T-helper 9 cell (primary cell): ENCODE measurements at places on chromosomes 2 and 18.

- no peak for DNase-seq
Observed at GRCh38 chr2:23595021-23595420, 210.0 kb downstream of the KLHL29 start.

- no peak for DNase-seq
Observed at GRCh38 chr2:171524018-171524401, 1.7 kb downstream of the CYBRD1 start.

GRCh38 chr2:63643486-63643885 lies 54.7 kb downstream of the MDH1 start:
- DNase-seq: no peak

GRCh38 chr2:132252191-132252893 lies 90.6 kb upstream of the ANKRD30BL start:
- no peak for DNase-seq

- no peak for DNase-seq
Observed at GRCh38 chr2:205409411-205409810, 272.9 kb upstream of the NRP2 start.

DNA sequence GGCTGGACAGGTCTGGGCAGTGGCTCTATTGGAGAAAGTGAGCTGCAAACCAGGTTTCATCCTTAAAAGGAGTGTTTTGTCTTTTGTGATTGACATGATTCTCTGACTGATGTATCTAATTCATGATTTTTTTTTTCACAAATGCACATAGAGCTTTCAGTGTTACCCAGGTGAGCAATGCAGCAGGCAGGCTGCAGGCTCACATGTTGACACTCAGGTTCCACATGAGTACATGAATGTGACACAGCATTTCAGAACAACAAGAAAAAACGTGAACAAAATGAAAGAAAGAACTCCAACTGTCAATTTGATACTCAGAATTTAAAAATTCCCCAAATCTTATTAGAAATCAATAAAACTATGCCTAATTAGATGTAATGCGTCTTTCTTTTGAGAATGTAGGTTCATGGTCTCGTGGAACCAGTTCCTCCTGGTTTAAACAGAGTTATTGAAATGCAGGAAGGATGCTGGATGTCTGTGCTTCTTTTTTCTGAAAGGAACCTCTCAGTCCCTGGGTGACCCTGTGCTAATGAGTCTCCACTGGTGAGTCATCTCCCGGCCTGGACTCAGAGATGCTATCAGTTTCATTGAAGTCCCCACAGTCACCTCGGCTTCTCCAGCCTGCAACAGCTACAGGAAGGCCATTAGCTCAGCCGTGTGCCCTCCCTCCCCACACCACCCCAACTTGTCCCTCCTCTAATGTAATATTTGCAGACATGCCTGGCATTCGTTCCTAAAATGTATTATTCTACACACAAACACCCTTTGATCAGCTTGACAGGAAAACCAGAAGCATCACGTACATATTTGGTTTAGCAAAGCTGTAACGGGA lies 430.4 kb downstream of the LPIN1 start:
- DNase-seq: no peak

DNA sequence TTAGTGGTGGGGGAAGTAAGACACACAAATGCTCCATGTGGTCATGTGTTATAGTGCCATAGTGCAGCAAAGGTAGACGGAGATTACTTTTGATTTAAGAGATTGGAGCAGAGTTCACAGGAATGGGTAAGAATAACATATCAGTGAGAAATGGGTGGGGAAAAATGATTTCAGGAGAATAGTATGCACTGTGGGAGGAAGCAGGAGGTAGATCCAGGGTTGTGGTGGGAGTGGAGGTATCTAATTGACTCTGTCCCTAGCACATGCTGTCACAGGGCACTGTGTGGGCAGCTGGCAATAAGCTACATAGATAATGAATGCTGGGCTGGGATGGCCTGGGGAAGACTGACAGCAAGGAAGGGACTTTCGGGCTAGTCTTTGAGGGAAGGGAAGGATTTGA lies 65.3 kb downstream of the STAT1 start:
- no peak for DNase-seq

GRCh38 chr2:231816327-231817026 lies 30.2 kb downstream of the COPS7B start:
- no peak for DNase-seq

DNA sequence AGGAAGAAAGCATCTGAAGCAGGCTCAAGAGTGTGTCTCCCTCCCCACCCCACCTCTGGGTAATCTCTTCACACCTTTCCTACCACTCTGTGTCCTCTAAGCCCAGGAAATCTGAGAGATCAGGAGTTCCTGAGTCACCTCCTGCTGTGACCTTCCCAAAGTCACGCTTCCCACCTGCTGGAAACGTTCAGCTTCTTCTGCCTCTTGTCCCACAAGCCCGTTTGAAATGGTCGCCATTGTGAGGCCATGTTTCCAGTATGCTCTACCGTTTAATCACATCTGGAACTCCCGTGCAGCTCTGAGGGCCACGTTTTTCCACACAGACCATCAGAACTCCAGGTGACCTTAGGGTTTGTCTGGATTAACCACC lies 25.9 kb downstream of the GREB1 start:
- DNase-seq: no peak

GRCh38 chr18:56807901-56808300 lies 156.7 kb downstream of the WDR7 start:
- no peak for DNase-seq

- DNase-seq: no peak
Observed at GRCh38 chr2:206739271-206739670, 21.1 kb upstream of the DYTN start.

DNA sequence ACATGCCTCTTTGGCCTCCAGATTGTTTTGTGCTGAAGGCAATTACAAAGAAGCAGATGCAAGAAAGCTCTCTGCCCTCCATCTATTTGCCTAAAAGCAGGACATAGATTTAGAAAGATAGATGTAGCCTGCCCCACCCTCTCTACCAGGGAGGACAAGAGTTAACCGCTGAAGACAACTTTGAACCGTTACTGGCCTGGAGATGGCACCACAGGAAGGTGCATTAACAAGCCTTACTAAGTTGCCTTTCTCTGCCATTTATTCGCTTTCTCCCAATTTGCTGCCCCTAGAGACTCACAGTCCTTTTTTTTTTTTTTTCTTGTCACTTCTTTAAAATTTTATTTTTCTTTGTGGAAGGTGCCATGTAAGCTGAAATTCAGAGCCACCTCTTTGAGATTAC lies 28.8 kb upstream of the RMDN2 start:
- DNase-seq: no peak

DNA sequence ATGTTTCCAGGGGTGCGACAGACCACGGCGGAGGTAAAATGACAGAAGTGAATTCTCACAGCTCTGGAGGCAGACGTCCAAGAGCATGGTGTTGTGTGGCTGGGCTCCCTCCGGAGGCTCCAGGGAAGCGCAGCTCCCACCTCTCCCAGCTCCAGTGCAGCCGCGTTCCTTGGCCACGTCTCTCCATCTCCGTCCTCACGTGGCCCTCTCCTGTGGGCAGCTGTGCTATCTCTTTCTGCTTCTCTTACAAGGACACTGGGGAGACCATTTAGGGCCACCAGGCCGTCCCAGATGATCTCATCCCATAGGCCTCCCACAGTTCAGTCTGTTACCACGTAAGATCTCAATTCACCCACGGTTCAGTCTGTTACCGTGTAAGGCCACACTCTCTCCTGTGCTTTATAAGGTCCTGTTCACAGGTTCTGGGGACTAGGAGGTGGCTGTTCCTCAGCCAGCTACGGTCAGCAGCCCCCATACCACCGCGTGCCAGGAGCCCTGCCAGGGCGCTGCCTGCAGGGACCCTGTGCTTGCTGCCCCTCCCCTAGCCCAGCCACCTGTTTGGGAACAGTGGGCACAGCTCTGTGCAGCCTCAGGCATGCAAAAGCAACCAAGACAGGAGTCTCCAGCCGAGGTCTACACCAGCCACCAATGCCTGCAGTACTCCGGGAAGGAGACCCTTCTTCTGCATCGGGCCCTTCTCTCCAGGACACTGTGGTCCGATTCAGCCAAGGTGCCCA lies 2.9 kb upstream of the MAB21L4 start:
- no peak for DNase-seq

DNA sequence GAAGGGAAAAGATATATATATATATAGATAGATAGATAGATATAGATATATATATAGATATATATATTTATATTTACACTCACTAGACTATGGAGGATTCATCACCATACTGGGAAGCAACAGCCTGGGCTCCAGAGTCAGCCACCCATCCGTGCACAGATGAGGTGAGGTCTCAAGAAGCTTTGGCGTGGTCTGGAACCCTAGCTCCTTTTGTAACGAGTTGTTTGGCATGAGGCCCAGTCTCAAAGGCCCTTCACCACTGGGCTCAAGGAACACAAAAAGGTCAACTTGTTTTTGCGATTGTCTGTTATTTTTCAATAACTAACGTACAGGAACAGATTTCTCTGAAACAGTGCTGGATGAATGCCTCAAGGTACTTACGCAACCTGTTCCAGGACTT lies 448.7 kb downstream of the CMPK2 start:
- DNase-seq: no peak

GRCh38 chr2:240403396-240404104 lies 31.9 kb upstream of the GPC1 start:
- no peak for DNase-seq

DNA sequence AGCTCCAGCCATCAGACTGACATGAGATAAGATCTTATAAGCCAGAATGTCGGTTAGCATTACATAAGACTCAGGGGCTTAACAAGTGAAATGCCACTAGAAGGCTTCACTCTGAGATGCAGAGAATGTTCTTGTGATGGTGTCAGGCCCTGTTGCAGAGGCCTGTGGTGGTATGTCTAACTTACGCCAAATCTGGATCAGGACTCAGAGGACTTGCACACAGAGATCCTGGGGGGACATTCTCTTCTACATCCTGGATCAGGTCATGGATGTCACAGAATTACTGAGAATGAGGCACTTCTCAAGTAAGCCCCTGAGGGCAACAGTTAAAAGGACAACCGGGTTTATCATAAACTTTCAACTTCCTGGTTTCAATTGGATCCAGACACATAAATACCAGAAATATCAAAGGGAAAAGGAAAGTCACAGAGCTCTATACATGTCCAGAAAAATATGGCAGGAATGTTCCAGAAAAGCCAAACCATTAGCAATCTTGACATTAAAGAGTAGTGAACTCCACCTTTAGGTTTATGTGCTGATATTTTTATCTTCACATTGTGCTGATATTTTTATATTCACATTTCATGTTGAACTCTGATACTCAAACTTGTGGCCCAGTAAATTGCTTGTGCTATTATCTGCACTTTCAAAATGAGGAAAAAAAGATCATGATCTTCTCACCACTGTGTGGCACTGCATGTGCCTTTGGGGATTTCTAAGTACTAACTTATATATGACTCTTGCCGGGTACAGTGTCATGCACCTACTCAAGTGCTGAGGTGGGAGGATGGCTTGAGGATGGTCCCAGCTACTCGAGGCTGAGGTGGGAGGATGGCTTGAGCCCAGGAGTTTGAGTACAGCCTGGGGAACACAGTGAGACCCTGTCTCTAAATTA lies 137.5 kb upstream of the RNF152 start:
- no peak for DNase-seq

GRCh38 chr2:101113441-101114267 lies 37.5 kb downstream of the TBC1D8 start:
- no peak for DNase-seq

DNA sequence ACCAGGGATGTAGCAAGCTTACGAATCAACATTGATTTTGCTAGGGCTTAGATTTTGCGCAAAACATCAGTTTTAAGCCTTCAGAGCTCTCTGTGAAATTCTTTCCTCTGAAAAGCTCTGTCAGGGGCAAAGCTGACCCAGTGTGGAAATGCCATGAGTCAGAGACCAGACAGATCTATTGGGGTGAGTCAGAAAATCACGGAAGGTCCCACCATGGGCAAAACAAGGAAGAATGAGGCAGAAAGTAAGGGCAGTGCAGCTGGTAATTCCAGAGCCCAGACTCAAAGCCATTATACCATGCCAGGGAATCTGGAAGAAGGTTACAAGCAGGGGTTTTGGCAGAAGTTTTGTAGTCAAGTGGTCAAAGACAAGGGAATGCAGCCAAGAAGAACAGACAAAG lies 256.6 kb upstream of the CTAGE1 start:
- DNase-seq: no peak

- DNase-seq: no peak
Observed at GRCh38 chr2:109511168-109511567, 102.6 kb downstream of the SEPTIN10 start.

DNA sequence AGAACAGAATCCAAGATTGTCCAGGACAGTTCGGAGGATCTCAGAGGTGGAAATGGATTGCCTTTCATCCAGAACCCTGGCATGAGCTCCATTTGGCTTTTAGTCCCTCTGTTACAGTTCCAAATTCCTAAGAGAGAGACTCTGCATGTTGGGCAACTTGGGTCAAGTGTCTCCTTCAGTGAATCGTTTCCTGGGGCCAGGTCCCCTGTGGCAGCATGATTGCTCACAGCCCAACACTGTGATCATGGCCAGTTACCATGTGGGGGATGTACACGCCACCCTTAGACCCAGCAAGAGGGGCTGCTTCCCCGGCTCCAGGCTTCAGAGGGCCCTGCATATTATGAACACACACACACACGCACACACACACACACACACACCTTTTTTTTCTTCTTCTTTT lies 118.6 kb upstream of the GLI2 start:
- DNase-seq: no peak

DNA sequence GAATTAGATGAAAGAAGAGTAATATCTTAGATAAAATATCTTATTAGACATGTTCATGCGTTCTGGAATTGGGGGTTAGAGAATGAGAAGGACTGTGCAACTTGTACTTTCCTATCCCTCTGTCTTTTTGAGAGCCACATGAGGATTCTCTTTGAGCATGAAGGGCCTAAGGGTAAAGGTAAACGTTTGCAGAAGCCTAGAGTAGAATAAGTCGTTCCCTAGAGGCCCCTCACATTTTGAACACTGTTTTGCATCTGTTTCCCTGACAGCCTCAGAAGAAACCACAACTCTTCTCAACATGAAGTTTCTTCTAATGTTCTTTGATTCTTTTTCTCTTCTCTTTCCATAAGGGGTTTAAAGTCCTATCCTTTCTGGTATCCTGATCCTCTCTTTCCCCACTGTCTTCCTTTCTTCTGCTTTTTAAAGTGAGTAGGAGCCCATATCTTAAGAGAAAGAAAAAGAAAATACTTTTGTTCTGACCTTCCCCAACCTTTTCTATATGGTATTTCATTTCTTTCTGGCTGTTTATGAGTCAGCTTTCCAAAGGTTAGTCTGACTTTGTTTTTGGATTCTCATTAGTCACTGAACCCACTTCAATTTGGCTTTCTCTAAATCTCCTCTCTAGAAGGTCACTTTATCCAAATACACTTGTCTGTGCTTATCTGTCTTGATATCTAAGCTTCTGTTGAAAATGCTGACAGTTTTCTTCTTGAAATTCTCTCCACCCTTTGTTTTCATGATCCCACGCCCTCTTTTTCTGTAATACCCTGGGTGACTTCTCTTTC lies 34.8 kb downstream of the PPP1R1C start:
- DNase-seq: no peak

DNA sequence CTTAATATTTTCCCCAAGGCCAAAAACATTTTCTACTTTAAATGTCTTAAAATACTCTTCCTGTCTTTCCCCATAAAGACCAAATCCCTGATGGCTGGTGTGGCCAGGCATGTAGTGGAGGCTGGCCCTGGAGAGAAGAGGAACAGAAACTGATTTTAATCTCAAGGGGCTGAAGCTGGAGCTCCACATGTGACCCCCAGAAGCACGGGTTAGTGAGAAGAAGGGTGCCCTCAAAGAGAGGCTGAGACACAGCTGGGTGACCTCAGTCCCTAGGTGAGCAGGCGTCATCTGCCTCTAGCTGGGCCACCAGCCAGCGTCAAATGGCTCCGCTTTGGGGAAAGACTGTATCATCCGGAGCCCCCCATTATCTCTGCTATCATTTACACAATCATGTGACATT lies 19.3 kb upstream of the TMEM18 start:
- DNase-seq: no peak

- DNase-seq: no peak
Observed at GRCh38 chr2:234250926-234251325, 200.4 kb downstream of the SPP2 start.

- no peak for DNase-seq
Observed at GRCh38 chr2:138602166-138602460, 100.5 kb downstream of the SPOPL start.
